ENCODE measurements at places on chromosomes 4 and X. TPM values are rescaled to one million over a fixed set of nuclear protein-coding genes. Genes with fewer than 3 reads are reported as not detected.
A peak's percentile ranks its signal among the peaks of the same experiment; 100 is the strongest.

Gene WDR19
- 21.7 TPM for polyA plus RNA-seq

Gene PPP1R3F
- polyA plus RNA-seq, result 10.2 TPM

Gene TMPRSS11D
- polyA plus RNA-seq, result 0.08 TPM

Gene FAT1
- polyA plus RNA-seq, result 107 TPM

Gene GLRA3
- not detected for polyA plus RNA-seq

Gene USP26
- not detected for polyA plus RNA-seq

Gene SOX3
- polyA plus RNA-seq, result not detected

Gene IL21
- not detected for polyA plus RNA-seq

GRCh38 chr4:56790691-56791091 lies 30.8 kb downstream of the SPINK2 start:
- peak; percentile 56 for DNase-seq

DNA sequence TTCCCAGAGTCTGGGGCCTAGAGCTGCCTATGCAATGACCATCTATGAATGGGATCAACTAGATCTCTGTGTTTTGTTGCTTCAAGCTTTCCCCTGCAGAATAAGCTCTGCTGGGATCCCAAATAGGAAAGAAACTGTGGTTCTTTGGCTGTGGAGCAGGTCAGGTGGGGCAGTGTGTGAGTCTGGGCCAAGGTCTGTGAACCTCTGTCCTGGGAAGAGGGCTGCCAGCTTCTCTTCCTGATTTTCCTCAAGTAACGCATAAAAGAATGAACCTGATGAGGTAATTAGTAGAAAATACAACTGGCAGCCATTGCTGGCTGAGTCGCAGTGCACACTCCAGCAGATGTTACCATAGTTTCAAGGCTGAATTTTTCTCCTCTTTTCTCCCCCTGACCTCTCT lies 4.6 kb upstream of the PIN4 start:
- peak; percentile 33 for DNase-seq

DNA sequence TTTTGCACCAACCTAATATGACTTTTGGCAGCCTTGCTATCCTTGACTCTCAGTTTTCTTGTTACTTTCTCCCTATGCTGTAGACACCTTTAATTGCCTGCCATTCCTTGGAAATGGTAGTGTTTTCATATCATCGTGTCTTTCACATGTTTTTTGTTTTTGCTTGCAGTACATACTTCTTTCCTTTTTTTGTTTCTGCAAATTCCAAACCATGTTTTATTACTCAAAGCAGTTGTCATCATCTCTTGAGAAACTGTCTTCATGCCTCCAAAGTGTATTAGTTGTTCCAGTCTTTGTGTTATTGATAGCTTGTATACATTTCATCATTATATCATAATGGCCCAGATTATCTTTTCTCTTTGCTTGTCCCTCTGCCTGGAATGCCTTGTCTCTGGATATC lies 57.1 kb downstream of the PDLIM5 start:
- DNase-seq, result no peak

GRCh38 chr4:27364509-27364908 lies 503.9 kb downstream of the STIM2 start:
- no peak for DNase-seq

DNA sequence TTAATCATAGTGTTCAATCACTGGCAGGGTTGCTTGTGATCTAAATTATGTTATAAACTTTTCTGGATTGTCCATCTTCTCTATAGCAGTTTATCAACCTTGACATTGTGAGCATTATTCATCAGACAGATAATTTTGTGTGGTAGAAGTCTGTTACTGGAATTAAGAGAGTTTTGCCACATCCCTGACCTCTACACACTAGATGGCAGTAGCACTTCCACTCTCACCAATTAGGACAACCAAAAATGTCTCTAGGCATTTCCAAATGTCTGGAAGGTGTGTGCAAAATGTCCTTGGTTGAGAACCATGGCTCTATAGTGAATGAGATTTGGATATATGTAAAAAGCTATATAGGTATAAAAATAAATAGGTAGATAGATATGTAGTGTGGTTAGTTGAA lies 324.1 kb upstream of the FAM47C start:
- no peak for DNase-seq

DNA sequence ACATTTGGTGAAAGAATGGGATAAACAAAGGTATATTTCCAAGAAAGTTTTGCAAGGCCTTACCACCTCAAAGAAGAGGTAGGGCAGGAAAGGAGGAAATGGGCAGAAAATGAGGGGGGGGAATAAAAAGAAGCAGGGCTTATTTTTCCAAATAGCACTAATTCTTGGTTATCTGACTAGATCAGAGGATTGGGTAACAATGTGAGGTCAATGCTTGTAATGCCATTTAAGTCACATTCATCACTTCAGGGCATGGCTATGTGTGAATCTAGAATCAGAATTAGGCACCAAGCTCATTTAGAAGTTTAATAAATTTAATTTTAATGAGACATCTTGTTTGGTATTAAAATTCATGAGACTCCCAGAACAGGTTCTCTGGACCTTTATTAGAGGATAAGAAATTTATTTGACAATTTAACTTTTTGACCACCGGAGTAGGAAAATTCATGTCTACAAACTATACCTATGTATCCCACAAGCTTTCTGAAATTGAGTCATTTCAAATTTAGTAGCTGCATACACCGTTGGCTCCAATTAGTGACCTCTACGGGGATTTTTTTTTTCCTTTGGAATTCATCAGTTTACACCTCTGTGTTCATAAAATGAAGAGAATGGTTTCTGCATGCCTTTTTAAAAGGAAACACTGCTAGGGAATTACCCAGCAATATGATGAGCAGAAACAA lies 1.4 kb upstream of the STS start:
- DNase-seq, result no peak

DNA sequence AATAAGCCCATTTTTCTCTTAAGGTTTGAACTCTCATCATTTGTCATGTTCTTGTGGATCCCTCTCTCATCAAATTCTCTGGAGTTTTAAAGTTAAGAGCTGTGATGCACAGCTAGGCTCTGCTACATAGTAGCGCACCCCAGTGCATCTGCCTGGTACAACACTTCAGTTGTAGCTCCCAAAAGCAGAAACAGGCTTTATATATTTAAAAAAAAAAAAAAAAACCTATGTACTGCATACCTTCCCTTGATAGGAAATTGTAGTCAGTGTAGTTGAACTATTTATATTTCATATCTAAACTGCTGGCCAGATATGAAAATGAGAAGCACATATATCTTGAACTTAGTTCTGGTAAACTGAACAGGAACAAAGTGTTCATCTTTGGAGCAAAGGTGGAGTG lies 131.4 kb downstream of the KLHL13 start:
- DNase-seq, result no peak

DNA sequence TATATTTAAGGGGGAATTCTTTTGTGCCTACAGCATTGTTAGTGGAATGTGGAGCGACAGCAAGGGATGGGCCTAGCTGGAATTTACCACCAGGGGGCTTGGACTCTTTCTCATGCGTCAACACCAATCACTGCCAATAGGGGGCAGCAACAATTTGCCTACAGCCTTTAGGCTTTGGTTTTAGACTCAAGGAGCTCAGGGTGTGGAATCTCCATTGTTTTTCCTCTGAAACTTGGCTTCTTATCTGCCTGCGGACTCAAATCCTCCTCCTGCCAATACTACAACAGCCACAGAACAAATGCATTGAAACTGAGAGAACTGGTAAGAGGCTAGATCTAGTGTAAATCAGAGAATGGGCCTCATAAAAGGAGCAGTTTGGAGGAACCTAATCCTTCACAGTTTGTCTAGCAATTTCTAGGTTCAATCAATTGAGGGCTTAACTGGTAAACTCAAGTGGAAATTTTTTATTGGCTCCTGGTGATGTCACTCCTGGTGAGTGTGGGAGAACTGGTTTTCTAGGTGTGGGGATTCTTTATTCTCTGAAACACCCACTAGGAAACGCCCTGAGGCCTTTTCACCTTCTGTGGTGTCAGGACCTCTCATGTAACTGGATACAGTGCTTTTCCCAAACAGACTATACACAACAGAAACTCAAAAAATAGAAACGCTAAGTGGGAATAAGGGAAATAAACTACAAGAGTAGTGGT lies 27.9 kb upstream of the TMSB4X start:
- DNase-seq, result no peak

Measured in hindlimb muscle (tissue), 1 donor.